PC-9 (cell line): ENCODE measurements at places on chromosomes 7 and 10. TPM values are rescaled to one million over a fixed set of nuclear protein-coding genes. Genes with fewer than 3 reads are reported as not detected.
A peak's percentile ranks its signal among the peaks of the same experiment; 100 is the strongest.

GRCh38 chr7:143002898-143003297, 24.0 kb downstream of the OR9A2 start:
- H3K27ac ChIP-seq: no peak overlapping the region
- H3K36me3 ChIP-seq: no peaks in the 10 kb centered on the region
- no peaks in the 10 kb centered on the region for H3K27me3 ChIP-seq
- H3K4me1 ChIP-seq: peaks cover 4% of the 10 kb centered on the region; the same call in 1 of the 2 replicates
- peak overlapping the region; percentile 48; the same call in 1 of the 2 replicates for H3K4me3 ChIP-seq

GRCh38 chr7:149766135-149766675, 7.2 kb downstream of the ZNF467 start:
- H3K27me3 ChIP-seq: peaks cover 5% of the 10 kb centered on the region; the same call in 1 of the 2 replicates
- no peak overlapping the region for H3K27ac ChIP-seq
- no peak overlapping the region for H3K4me3 ChIP-seq
- DNase-seq: no peak

- H3K36me3 ChIP-seq: no peaks in the 10 kb centered on the region
- no peaks in the 10 kb centered on the region for H3K4me1 ChIP-seq
- no peak overlapping the region for H3K27ac ChIP-seq
- H3K27me3 ChIP-seq: no peaks in the 10 kb centered on the region
These were observed 12.4 kb upstream of the CALML3 start for GRCh38 chr10:5512331-5512730.

MGAM2 gene
- total RNA-seq: not detected in 2 replicates

CPED1 gene
- total RNA-seq: 1.2 and 2.4 TPM in 2 replicates

- DNase-seq: no peak
- H3K36me3 ChIP-seq: no peaks in the 10 kb centered on the region
- H3K4me1 ChIP-seq: no peaks in the 10 kb centered on the region
- no peak overlapping the region for H3K27ac ChIP-seq
- H3K27me3 ChIP-seq: no peaks in the 10 kb centered on the region
These were observed 767.2 kb downstream of the NXPH1 start for GRCh38 chr7:9200626-9201025.

ADAM8 gene
- 18.3 and 31.5 TPM in 2 replicates for total RNA-seq

DUSP5 gene
- 14.2 and 19.0 TPM in 2 replicates for total RNA-seq

GRCh38 chr10:16904639-16905061, 87.4 kb upstream of the RSU1 start:
- H3K4me1 ChIP-seq: no peaks in the 10 kb centered on the region
- H3K27ac ChIP-seq: no peak overlapping the region
- H3K27me3 ChIP-seq: peaks cover 2% of the 10 kb centered on the region; the same call in 1 of the 2 replicates
- no peaks in the 10 kb centered on the region for H3K36me3 ChIP-seq
- DNase-seq: no peak
- H3K4me3 ChIP-seq: no peak overlapping the region

GRCh38 chr10:36494371-36494770, 631.0 kb upstream of the ANKRD30A start:
- no peaks in the 10 kb centered on the region for H3K36me3 ChIP-seq
- DNase-seq: no peak
- no peak overlapping the region for H3K27ac ChIP-seq

DNA sequence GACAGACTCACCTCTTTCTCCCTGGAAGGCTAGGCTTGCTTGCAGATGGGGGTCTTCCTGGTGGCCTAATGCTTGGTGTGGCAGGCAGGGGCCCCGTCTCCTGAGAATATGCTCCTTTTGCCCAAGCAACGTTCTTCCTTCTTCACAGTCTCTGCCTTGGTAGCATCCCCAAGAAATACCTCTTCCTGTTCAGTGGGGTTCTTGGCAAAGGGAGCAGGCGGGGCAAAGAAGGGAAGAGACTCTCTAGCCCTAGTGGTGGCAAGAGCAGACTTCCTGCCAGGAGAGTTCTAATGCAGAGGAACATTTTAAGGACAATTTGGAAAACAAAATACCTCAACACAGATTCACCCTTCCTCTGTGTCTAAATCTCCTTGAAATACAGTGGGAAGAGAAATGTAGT, at the start of gene CLEC5A:
Gene CLEC5A (minus strand): TSS at position 179 of the 400 bp plus-strand sequence. CDS start 682 bp downstream, outside the sequence.
- DNase-seq: no peak
- H3K36me3 ChIP-seq: no peaks in the 10 kb centered on the region
- no peak within 1 kb of the TSS for H3K4me3 ChIP-seq
- H3K27me3 ChIP-seq: no peaks in the 10 kb centered on the region

GRCh38 chr10:58667658-58668310, 155.1 kb downstream of the BICC1 start:
- no peaks in the 10 kb centered on the region for H3K4me1 ChIP-seq
- no peak overlapping the region for H3K4me3 ChIP-seq
- no peak for DNase-seq
- H3K36me3 ChIP-seq: no peaks in the 10 kb centered on the region

GRCh38 chr7:2821161-2821841, 22.8 kb downstream of the GNA12 start:
- H3K36me3 ChIP-seq: no peaks in the 10 kb centered on the region
- H3K27ac ChIP-seq: peak overlapping the region; percentile 95
- H3K27me3 ChIP-seq: no peaks in the 10 kb centered on the region
- peak overlapping the region; percentile 20; the same call in 1 of the 2 replicates for H3K4me3 ChIP-seq

- no peak overlapping the region for H3K27ac ChIP-seq
- no peak for DNase-seq
- peaks cover 11% of the 10 kb centered on the region; the same call in 1 of the 2 replicates for H3K4me1 ChIP-seq
- H3K36me3 ChIP-seq: no peaks in the 10 kb centered on the region
These were observed 572.6 kb downstream of the IPMK start for GRCh38 chr10:57694956-57695608.

FRAT2 gene
- 11.0 and 13.0 TPM in 2 replicates for total RNA-seq

DNA sequence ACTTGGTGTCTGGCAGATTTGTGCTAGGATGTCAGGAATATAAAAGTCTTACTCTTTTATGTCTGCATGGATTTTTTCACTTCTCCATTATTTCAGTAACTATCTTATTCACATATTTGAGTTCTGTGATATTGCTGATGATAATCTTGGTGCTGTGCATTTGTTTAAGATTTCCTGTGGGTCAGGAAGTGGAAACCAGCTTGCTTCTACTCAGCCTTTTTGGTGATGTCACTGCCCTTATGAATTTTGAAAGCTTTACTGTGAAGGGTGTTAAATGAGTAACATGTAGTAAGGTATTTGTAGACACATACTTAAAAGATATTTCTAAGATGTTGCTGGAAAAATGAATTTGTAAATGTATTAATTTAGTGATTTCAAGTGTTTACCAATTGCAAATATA, 69.5 kb upstream of the VOPP1 start:
- no peak overlapping the region for H3K27ac ChIP-seq
- no peaks in the 10 kb centered on the region for H3K27me3 ChIP-seq
- peak; percentile 60 for DNase-seq

DNA sequence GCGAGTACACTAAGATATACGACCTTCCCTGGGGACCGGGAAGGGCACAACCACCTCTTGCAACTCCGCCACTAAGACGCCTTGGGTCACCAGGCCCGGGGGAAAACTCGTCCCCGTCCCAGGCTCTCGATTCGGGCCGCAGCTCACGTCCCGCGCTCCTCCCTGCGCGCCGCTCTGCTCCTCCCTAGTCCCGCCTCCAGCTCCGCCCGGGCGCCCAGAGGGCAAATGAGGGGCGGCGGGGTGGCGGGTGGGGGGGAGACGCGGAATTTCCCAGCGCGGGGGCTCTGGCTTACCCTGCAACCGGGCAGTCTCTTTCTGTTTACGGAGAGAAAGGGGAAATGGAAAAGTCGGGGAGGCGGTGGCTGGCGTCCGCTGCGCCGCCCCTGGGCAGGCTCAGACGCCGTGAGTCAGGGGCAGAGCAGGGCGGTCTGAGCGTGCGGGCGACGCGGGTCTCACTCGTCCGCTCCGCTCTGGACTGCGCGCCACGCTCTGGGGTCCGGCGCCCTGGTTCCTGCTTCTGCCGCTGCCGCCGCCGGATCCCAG, at the start of gene MAP3K8:
Gene MAP3K8 (plus strand): TSS at position 455 of the 543 bp plus-strand sequence. CDS start 4,755 bp downstream, outside the sequence.
- no peaks in the 10 kb centered on the region for H3K27me3 ChIP-seq
- peak within 1 kb of the TSS; percentile 95 for H3K4me3 ChIP-seq

- 0 out of 2 replicates have a peak, but pooled peaks cover 5% of the 10 kb centered on the region for H3K4me1 ChIP-seq
- no peaks in the 10 kb centered on the region for H3K27me3 ChIP-seq
- no peak overlapping the region for H3K4me3 ChIP-seq
These were observed 124.2 kb downstream of the GNAT3 start for GRCh38 chr7:80387634-80388193.

- H3K27ac ChIP-seq: no peak overlapping the region
- no peak overlapping the region for H3K4me3 ChIP-seq
- peak; percentile 56 for DNase-seq
- H3K36me3 ChIP-seq: no peaks in the 10 kb centered on the region
- H3K27me3 ChIP-seq: no peaks in the 10 kb centered on the region
- no peaks in the 10 kb centered on the region for H3K4me1 ChIP-seq
These were observed 39.6 kb upstream of the HSPB1 start for GRCh38 chr7:76262683-76263402.

DNA sequence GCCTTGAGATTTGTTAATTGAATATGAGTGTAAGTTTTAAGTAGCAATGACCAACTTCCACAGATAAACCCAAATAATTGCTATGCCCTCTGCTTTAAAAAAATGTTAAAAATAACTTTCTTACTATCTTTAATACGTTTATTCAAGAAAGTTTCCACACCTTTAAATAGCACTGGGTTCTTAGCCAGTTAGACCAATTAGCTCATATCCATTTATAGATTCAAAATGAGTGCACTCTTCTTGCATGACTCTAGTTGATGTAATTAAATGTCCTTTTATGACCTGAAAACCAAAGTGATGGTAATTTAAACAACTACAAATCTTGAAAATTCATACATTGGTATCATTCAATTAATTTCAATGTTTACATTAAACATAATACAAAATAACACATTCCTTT, 50.8 kb upstream of the CACNA2D1 start:
- no peaks in the 10 kb centered on the region for H3K27me3 ChIP-seq
- no peak overlapping the region for H3K4me3 ChIP-seq
- no peak for DNase-seq
- H3K27ac ChIP-seq: no peak overlapping the region
- no peaks in the 10 kb centered on the region for H3K36me3 ChIP-seq

CHN2 gene
- total RNA-seq: not detected in 2 replicates

ADRA2A gene
- total RNA-seq: not detected in 2 replicates

SLC29A3 gene
- total RNA-seq: 24.1 and 35.7 TPM in 2 replicates

BAIAP2L1 gene
- 89.4 and 102 TPM in 2 replicates for total RNA-seq

- peaks cover 13% of the 10 kb centered on the region; the same call in 1 of the 2 replicates for H3K36me3 ChIP-seq
- peak; percentile 43 for DNase-seq
- H3K27me3 ChIP-seq: no peaks in the 10 kb centered on the region
- H3K27ac ChIP-seq: no peak overlapping the region
- no peaks in the 10 kb centered on the region for H3K4me1 ChIP-seq
These were observed 21.6 kb downstream of the RBM28 start for GRCh38 chr7:128322040-128322643.

- H3K36me3 ChIP-seq: no peaks in the 10 kb centered on the region
- peak; percentile 77 for DNase-seq
- peak overlapping the region; percentile 79 for H3K27ac ChIP-seq
- H3K4me1 ChIP-seq: peaks cover 42% of the 10 kb centered on the region
- H3K27me3 ChIP-seq: no peaks in the 10 kb centered on the region
These were observed 2.6 kb upstream of the METTL27 start for GRCh38 chr7:73844848-73845460.

CADPS2 gene
- 9.9 and 11.9 TPM in 2 replicates for total RNA-seq

HOXA2 gene
- total RNA-seq: 6.1 and 6.5 TPM in 2 replicates

DNA sequence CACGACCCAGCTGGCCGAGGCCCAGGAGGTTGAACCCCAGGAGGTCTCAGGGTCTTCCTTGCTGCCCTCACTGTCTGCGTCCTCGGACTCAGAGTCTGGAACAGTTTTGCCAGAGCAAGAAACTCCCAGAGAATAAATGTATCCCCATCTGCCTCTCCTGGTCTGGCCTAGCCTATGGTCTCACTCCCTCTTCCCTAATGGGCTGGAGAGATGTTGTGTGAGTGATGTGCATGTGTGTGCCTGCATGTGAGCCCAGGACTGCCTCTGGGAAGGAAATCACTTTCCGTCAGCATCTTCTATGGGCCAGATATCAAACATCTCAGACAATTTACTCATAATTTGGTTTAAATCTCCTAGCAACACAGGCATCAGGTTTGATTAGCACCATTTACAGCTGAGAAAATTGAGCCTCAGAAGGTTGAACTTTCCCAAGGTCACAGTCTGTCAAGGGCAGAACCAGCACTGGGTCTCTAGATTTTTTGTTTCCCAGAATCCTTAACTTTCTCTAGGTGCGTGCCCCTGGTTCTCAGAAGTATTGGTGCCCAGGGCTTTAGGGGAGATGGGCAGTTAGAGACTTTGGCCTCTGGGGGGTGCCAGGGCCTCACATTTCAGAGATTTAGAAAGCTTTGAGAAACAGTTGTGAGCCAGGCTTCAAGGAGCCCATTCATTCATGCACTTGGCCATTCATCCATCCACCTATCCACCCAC, 4.9 kb downstream of the TMEM270 start:
- H3K4me1 ChIP-seq: no peaks in the 10 kb centered on the region
- no peak overlapping the region for H3K4me3 ChIP-seq
- H3K36me3 ChIP-seq: no peaks in the 10 kb centered on the region
- H3K27me3 ChIP-seq: no peaks in the 10 kb centered on the region
- no peak overlapping the region for H3K27ac ChIP-seq

- H3K4me3 ChIP-seq: no peak overlapping the region
- DNase-seq: no peak
- H3K27me3 ChIP-seq: no peaks in the 10 kb centered on the region
- no peaks in the 10 kb centered on the region for H3K36me3 ChIP-seq
These were observed 261.7 kb downstream of the C7orf25 start for GRCh38 chr7:42650171-42650570.

ABCB1 gene
- total RNA-seq: not detected in 2 replicates

- DNase-seq: no peak
- peaks cover 17% of the 10 kb centered on the region for H3K4me1 ChIP-seq
- H3K36me3 ChIP-seq: peaks cover 26% of the 10 kb centered on the region
- no peaks in the 10 kb centered on the region for H3K27me3 ChIP-seq
These were observed 116.4 kb upstream of the ASAH2 start for GRCh38 chr10:50367732-50368131.

- H3K27me3 ChIP-seq: no peaks in the 10 kb centered on the region
- DNase-seq: no peak
- peaks cover 24% of the 10 kb centered on the region for H3K4me1 ChIP-seq
- no peak overlapping the region for H3K27ac ChIP-seq
- H3K36me3 ChIP-seq: no peaks in the 10 kb centered on the region
These were observed 1.2 kb upstream of the PALS2 start for GRCh38 chr7:24572016-24572392.

SPDYE8 gene
- not detected in 2 replicates for total RNA-seq

- no peaks in the 10 kb centered on the region for H3K36me3 ChIP-seq
- no peak overlapping the region for H3K27ac ChIP-seq
- no peaks in the 10 kb centered on the region for H3K27me3 ChIP-seq
- H3K4me1 ChIP-seq: no peaks in the 10 kb centered on the region
- DNase-seq: no peak
These were observed 48.9 kb downstream of the FZD1 start for GRCh38 chr7:91313113-91313512.

GRCh38 chr10:89280508-89280907, 21.3 kb upstream of the IFIT2 start:
- no peak overlapping the region for H3K4me3 ChIP-seq
- H3K27ac ChIP-seq: peak overlapping the region; percentile 100
- H3K36me3 ChIP-seq: no peaks in the 10 kb centered on the region
- peaks cover 88% of the 10 kb centered on the region for H3K4me1 ChIP-seq
- H3K27me3 ChIP-seq: no peaks in the 10 kb centered on the region
- no peak for DNase-seq

APBB1IP gene
- not detected in 2 replicates for total RNA-seq

- H3K36me3 ChIP-seq: no peaks in the 10 kb centered on the region
- H3K27ac ChIP-seq: peak overlapping the region; percentile 43
- no peaks in the 10 kb centered on the region for H3K27me3 ChIP-seq
- peaks cover 14% of the 10 kb centered on the region for H3K4me1 ChIP-seq
These were observed 79.9 kb downstream of the CNNM2 start for GRCh38 chr10:102997998-102998397.
